ENCODE measurements at places on chromosomes 13 and 19.
A peak's percentile ranks its signal among the peaks of the same experiment; 100 is the strongest.

DNA sequence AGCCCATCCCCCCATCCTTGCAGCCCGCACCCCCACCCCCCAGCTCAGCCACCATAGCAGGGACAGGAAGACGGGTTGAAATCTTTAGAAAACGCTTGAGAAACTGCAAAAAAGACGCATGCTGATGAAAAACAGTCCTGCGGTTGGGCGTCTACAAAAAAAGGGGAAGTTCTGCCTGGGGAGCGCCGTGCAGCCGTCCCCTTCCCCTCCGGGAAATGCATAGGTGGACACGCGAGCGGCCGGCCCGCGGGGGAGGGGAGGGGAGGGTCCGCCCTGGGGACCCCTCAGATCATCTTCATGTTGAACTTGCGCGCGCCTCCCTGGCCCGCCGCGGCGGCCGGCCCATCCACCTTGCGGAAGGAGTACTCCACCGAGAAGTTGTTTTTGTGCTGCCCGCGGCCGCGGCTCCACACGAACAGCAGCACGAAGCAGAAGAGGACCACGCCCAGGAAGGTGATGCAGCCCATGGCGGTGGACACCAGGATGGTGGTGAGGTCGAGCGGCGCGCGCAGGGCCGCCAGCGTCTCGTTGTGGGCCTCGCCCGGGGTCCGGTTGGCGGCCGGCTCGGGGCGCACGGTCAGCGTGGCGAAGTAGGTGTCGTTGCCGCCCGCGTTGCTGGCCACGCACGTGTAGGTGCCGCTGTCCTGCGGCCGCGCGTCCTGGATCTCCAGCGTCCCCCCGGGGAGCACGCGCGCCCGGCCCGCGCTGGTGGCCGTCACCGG lies 7.9 kb upstream of the PEAK3 start:
- DNase-seq: peak; percentile 43

DNA sequence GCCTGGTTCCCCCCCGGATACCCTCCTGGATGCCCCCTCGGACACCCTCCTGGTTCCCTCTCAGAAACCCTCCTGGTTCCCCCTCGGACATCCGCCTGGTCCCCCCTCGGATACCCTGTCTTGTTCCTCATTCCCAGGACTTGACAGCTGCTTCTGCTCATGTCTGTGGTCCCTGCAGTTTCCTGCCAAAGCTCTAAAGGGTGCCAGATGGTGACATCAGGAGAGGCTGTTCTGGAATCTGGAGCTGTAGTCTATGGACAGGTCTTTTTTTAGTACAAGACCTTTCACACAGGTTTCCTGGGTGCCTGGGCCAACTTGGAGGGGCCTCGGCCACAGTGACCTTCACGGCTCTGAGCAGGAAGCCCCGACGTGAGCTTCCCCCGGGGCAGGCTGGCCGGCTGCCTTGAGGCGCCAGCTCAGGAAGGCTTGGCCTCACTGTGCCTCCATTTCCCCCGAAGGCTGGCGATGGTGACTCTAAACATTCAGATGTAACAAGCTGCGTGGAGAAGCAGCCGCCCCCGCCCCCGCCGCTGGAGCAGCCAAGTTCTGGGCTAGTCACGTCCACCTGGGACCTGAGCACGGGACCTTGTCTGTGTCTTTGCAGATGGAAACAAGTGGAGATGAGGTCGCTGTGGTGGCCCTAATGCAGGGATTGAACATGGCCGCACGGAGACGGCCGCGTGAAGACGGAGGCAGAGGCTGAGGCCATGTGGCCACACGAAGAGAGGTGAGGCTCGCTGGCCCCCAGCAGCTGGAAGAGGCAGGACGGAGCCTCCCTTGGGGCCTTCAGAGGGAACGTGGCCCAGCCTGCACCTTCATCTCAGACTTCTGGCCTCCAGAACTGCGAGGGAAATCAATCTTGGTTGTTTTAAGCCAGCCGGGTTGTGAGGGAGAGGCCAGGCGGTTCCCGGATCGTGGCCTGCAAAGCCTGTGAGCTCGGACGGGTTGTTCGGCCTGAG lies 12.7 kb downstream of the SGTA start:
- no peak for DNase-seq

GRCh38 chr13:52842441-52842840 lies 6.0 kb downstream of the PCDH8 start:
- DNase-seq: peak; percentile 24

- DNase-seq: peak; percentile 92
Observed at GRCh38 chr13:99743094-99743493, 228.5 kb downstream of the ZIC5 start.

DNA sequence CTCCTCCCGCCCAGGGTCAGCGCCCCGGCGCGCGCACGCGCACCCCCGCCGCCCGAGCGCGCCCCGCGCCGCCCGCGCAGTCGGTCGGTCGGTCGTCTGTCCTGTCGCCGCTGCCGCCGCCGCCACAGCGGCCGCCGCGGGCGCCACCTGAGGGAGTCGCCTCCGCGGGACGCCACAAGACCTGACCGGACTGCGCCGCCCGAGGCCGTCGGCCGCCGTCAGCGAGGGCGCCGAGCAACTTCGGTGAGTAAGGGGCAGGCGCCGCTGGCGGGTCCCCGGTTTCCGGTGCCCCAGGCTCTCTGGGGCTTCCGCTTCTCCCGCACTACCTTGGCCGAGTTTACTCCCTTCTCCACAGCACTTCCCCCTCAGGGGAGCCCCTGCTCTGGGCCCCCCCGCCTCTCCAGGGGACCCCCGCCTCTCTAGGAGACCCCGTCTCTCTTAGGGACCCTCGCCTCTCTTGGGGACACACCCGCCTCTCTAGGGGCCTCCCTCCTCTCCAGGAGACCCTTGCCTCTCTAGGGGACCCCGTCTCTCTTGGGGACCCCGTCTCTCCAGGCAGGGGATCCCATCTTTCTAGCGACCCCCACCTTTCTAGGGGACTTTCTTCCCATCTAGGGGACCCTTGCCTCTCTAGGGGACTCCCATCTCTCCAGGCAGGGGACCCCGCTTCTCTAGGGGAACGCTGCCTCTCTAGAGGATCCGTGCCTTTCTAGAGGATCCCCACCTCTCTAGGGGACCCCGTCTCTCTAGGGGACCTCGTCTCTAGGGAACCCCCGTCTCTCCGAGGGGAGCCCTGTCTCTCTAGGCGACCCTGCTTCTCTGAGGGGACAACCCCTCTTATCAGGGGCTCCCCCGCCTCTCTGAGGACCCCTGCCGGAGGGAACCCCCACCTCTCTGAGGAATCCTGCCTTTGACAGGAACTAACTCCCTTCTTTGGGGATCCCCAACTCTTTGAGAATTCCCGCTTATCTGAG lies 19.3 kb upstream of the GATAD2A start:
- DNase-seq: no peak

GRCh38 chr13:34867590-34867989 lies 74.5 kb upstream of the NBEA start:
- no peak for DNase-seq

All from NCI-H1105 treated with DMSO at 0.1 percent for 48 hours (cell line).